ENCODE measurements at places on chromosomes 4 and X.

GRCh38 chr4:67465763-67466052 is 79.6 kb downstream of the CENPC start:
- no peak for DNase-seq

DNA sequence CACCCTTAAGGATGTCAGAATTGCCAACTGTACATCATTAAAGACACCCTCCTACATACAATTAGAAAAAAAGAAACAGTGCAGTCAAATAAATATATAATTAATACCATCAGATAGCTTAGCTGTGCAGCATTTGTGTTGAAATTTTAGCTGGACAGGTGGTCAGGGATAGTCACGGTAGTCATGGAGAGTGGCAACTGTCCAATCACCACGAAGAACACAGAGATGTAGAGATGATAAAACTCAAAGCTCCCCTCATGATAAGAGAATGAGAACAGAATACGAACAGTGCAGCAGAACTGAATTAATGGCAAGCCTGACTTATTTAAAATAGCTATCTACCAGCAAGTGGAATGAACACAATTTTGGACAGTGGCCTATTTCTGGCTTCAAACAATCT is 27.2 kb downstream of the SLC39A8 start:
- DNase-seq, result no peak

GRCh38 chr4:107857741-107858140 is 33.0 kb downstream of the SGMS2 start:
- DNase-seq, result no peak

- DNase-seq, result no peak
Measured at GRCh38 chrX:119359618-119360382, 39.3 kb upstream of the SLC25A43 start.

DNA sequence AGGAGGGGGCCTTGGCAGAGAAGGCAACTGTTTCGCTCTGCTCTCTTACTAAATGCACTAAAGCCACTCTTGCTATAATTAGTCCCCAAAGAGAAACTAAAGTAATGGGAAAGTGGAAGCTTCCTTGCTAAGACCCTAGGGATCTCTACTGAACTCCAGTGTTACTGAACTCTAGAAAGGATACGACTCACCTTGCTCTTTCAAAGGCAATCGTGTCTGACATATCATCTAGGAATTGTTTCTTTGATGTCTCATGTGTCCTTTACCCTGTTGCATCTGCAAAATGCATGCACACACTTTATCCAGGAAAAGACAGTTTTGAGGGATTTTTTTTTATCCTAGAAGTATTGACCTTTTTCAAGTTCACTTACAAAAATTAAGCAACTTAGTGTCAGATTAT is 148.1 kb upstream of the FAM9B start:
- no peak for DNase-seq

DNA sequence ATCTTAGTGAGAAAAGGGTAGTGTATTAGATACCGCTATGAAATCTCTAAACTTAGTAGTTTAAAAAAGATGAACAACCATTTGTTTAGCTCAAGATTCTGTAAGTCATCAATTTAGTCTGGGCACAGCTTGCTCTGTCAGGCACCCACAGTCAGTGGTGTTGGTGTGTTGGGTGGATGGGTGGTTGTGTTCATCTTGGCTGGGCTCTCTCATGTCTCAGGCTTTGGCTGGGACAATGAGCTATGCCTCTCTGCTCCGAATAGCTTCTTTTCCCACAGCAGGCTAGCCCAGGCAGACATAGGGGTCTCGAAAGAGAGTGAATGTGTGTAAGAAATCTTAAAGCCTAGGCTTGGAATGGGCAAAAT is 127.0 kb upstream of the GATB start:
- no peak for DNase-seq

DNA sequence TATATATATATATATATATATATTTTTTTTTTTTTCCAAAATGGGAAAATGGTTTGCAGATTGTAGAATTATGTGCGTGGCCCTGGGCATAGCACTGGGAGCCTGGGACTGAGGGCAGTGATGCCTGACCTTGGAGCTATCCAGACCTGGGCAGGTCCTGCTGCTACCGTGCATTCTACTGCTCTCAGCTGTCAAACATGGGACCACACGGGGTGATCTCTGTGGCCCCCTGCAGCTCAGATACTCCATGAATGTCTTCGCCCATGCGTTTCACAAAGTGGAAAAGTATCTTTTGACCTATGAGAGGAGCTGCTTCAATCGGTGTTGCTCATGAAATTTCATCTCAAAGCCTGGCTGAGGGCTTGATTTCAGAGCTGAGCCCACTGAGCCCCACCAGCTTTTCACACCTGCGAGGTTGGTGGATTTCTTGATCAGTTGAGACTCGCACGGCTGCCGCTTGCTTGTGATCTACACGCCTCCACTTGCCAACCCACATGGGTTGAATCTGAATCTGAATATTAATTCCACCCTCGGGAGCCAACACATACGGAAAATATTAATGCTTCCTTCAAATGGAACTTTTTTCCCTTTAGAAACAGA is 35.7 kb downstream of the ING2 start:
- DNase-seq, result no peak

GRCh38 chr4:8850074-8850829 is 21.4 kb downstream of the HMX1 start:
- no peak for DNase-seq

- DNase-seq, result no peak
Measured at GRCh38 chrX:71632923-71633657, 14.8 kb upstream of the CXCR3 start.

GRCh38 chr4:5204781-5205180 is 153.5 kb downstream of the STK32B start:
- DNase-seq, result no peak

DNA sequence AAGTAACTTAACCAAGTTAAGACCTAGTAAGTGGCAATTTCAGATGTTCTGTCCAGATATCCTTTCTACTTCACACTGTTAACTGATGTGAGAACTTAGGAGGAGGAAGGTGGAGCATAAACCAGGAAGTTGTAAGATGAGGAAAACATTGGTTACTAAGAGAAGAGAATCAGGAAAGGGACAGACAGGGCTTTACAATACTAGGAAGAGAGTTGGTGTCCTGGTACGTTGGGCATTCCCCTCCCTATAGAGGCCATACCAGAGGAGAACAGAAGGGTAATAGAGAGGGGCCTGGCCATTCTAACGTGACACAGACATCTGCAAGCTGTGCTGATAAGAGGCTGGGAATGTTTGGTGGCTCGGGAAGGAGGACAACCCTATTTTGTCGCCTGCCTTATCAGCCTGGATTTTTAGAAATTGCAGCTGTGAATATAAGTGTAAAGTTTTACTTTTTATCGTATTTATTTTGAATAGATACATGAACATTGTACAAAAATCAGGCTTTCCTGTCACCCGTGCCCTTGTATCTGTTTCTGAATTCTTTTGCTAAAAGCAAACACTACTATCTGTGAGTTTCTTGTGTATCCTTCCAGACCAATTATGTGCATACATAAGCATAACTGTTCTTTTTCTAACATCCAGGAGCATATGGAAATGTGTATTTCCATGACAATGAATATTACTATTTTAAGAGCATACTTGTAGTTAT is 53.5 kb upstream of the HPRT1 start:
- DNase-seq, result no peak

All from renal pelvis (tissue), 12 donors.